ENCODE measurements at places on chromosomes 1 and 21. TPM values are rescaled to one million over a fixed set of nuclear protein-coding genes. Genes with fewer than 3 reads are reported as not detected.

PIK3CD gene
- total RNA-seq: 8.1 TPM

OR4F29 gene
- total RNA-seq: not detected

JAM2 gene
- total RNA-seq: 15.4 TPM

LYST gene
- 73.5 TPM for total RNA-seq

STX12 gene
- total RNA-seq: 94.5 TPM

CELA3B gene
- total RNA-seq: not detected

PCBP3 gene
- total RNA-seq: 11.0 TPM

MCOLN2 gene
- 0.38 TPM for total RNA-seq

AMPD1 gene
- total RNA-seq: not detected

GRHL3 gene
- not detected for total RNA-seq

AMY1C gene
- not detected for total RNA-seq

CD1D gene
- total RNA-seq: 2.4 TPM

AADACL3 gene
- 0.16 TPM for total RNA-seq

COL24A1 gene
- total RNA-seq: 0.16 TPM

NBPF26 gene
- total RNA-seq: 21.6 TPM

PIGR gene
- 0.38 TPM for total RNA-seq

PIGP gene
- total RNA-seq: 73.5 TPM

OR2L5 gene
- total RNA-seq: 0.65 TPM

C1orf185 gene
- total RNA-seq: not detected

TRAF3IP3 gene
- 1.8 TPM for total RNA-seq

NUAK2 gene
- total RNA-seq: 1.7 TPM

PDZK1IP1 gene
- 11.3 TPM for total RNA-seq

TRIM17 gene
- not detected for total RNA-seq

DIO1 gene
- not detected for total RNA-seq

FMO4 gene
- 4.3 TPM for total RNA-seq

ABCG1 gene
- total RNA-seq: 16.7 TPM

FOXD2 gene
- total RNA-seq: 0.38 TPM

MIS18A gene
- 4.6 TPM for total RNA-seq

SSR2 gene
- total RNA-seq: 117 TPM

S100A7A gene
- total RNA-seq: not detected

FMN2 gene
- 1.1 TPM for total RNA-seq

SLC26A9 gene
- total RNA-seq: not detected

LCE1F gene
- total RNA-seq: not detected

COP1 gene
- 82.6 TPM for total RNA-seq

SLC5A9 gene
- not detected for total RNA-seq

PDC gene
- total RNA-seq: not detected

KCND3 gene
- total RNA-seq: 4.8 TPM

RSRP1 gene
- 131 TPM for total RNA-seq

FMO3 gene
- 10.4 TPM for total RNA-seq

GPR52 gene
- total RNA-seq: 2.2 TPM

KRTAP21-1 gene
- total RNA-seq: not detected

AGT gene
- total RNA-seq: 3.6 TPM

HSD3B2 gene
- total RNA-seq: not detected

HMGCS2 gene
- not detected for total RNA-seq

RUNX1 gene
- 20.9 TPM for total RNA-seq

NPHS2 gene
- total RNA-seq: not detected

INAVA gene
- total RNA-seq: not detected

LDLRAD1 gene
- not detected for total RNA-seq

CAPN8 gene
- total RNA-seq: not detected

PLA2G2A gene
- 393 TPM for total RNA-seq

OR10J1 gene
- total RNA-seq: not detected

BMP8B gene
- 0.34 TPM for total RNA-seq

PDE9A gene
- total RNA-seq: 3.1 TPM

IRF6 gene
- total RNA-seq: 1.1 TPM

TSNAX gene
- total RNA-seq: 26.8 TPM

MACF1 gene
- total RNA-seq: 345 TPM
